ENCODE measurements at places on chromosomes 5 and 9.

DNA sequence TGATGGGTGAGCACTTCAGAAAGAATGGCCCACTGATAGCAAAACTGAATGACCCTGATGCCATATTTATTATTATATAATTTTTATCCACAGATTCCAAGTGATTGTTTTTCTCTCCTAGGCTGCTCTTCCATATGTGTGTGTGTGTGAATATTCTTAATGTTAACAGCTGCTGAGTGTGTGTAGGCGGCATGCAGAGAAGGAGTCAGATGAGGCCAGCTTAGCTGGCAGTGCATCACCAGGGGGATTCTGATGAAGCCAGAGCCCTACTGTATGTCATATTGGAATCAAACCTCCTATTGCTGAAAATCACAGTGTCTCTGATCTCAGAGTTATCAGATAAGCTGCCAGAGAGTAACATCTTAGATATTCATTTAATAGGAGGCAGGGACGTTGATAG is 177.1 kb downstream of the DMAC1 start:
- DNase-seq: no peak

DNA sequence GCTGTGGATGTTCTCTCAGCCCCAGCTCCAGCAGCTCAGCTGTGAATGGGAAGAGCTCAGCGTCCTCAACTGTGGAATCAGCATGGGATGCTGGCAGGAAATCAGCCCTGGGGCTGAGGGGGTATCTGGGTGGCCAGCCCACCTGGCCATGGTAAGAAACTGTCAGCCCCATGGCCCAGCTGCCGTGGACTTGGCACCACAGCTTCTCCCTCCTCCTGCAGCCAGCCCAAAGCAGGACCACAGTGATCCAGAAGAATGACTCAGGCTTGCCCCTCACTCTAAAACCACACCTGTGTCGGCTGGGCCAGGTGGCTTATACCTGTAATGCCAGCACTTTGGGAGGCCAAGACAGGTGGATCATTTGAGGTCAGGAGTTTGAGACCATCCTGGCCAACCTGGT is 48.0 kb downstream of the SAR1B start:
- DNase-seq: no peak

DNA sequence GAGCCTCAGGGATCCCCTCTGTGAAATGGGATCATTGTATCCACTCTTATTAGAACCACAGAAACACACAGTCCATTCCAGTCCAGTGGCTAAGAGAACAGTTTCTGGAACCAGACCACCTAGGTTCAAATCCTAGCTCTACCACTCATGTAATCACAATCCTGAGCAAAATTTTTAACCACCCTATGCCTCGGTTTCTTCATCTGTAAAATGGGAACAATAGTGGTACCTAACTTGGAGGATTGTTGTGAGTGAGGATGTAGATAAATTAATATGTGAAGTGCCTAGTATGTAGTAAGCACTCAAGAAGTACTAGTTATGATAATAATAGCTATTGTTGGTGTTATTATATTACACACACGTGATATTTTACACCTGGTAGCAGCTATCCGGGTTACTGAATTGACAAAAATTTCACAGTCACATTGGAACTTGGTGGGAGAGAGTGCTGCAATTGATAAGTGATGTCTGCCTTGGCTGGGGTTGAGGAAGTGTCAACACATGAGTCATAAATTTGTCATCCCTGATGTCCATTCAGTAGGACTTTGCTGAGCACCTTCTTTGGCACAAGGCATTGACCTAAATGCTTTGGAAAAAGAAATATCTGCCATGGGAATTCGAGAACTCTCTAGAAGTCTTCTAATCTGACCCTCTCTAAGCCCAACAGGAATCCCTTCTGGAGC is 68.4 kb downstream of the COL27A1 start:
- no peak for DNase-seq

DNA sequence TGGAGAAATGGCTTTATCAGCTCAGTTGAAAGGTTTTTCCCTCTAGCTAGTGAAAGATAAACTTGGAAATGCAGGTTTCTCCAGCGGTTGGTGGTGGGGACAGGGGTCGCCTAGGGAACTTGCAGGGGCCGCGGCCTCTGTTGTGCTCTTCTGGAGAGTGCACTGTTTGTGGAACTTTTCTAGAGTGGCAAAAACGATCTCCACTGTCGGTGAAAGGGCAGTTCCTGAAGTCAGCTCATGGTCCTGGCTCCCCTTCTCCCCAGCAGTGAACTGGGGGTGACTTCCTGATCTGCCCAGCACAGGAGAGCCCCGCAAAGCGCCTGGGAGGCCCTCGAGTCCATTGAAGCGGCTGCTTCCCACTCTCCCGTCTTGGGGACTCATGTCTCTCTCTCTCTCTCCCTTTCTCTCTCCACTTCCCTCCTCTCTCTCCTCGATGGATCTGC is 3.2 kb downstream of the IRX1 start:
- no peak for DNase-seq

- no peak for DNase-seq
Observed at GRCh38 chr5:131530706-131531331, 104.2 kb downstream of the RAPGEF6 start.

- DNase-seq: no peak
Observed at GRCh38 chr5:14148890-14149671, 5.9 kb downstream of the TRIO start.

DNA sequence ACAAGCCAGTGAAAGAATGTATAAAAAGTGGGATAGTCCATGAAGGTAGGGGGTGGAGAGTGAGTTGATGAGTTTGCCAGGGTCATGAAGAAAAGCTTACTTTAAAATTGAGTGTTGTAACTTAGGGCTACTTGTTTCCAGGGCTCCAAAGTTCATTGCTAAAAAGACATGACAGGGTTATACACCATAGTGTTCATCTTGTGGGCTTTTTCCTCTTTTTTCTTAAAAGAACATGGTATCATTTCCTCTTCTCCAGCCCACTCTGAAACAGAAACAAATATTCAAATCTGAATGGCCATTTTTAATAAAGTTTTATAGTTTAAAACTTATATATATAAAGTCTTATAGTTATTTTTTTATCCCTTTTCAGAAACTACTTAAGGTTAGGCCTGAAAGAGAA is 115.7 kb upstream of the SMC2 start:
- DNase-seq: no peak

DNA sequence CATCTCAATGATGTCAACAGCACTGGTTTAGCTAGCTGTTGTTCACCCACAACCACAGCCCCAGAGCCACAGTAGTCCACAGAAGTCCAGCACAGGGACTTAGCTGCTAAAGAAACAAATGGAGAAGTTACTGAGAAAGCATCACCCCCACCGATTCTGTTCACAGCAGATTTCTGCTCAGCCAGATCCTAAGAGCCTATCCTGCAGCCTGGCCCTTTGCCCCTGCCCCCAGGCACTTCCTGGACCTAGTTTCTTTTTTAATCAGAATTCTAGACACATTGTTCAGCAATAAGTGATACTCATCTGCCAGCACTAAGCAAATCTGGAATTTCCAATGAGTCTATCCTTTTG is 7.4 kb downstream of the B4GALT1 start:
- no peak for DNase-seq

- no peak for DNase-seq
Observed at GRCh38 chr9:104826911-104827310, 63.0 kb downstream of the NIPSNAP3B start.

- DNase-seq: no peak
Observed at GRCh38 chr5:138732466-138732865, 20.8 kb upstream of the CTNNA1 start.

- no peak for DNase-seq
Observed at GRCh38 chr5:125470280-125470902, 724.0 kb upstream of the ZNF608 start.

Measured in skin of body (tissue), 3 donors.